CD4-positive, alpha-beta T cell treated with Interleukin-17A for 4 hours (primary cell): ENCODE measurements at places on chromosomes 2 and 18.

GRCh38 chr2:224927011-224927410 is 115.3 kb downstream of the DOCK10 start:
- no peak for DNase-seq

- no peak for DNase-seq
Observed at GRCh38 chr2:7456762-7457161, 539.5 kb downstream of the RNF144A start.

DNA sequence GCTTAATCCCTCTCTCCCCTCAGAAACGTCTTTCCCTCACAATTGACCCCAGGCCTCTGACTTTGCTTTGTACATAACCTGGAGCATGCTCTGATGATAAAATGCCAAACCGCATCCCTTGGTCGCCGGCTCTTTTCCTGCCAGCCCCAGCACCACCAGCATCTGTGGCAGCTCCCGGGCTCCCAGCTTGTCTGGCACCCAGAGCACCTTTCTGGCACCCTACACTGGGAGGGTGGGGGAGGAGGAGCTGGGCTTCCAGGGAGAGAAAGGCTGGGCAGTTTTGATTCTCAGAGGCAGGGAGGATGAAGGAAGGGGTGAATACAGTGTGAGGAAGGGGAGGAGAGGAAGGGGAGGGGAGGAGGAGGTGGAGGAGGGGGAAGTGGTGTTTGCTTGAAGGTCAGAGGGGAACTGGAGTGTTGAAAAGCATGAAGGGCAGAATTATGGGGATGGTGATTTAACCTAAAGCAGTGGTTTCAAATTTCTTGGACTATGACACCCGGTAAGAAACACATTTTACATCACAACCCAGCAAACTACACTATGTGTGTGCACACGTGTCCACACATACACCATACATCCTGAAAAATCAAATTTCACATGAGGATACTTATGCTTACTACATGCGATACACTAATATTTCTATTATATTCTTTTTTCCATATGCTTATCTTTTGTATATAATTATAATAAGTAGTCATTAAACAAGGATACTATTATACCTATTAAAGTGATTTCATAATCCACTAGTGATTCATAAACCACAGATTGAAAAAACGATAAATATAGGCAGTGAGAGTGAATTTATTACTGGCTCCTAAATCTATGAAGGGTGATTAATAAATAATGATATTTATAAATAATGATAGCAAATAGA is 30.0 kb upstream of the IGFBP2 start:
- no peak for DNase-seq

DNA sequence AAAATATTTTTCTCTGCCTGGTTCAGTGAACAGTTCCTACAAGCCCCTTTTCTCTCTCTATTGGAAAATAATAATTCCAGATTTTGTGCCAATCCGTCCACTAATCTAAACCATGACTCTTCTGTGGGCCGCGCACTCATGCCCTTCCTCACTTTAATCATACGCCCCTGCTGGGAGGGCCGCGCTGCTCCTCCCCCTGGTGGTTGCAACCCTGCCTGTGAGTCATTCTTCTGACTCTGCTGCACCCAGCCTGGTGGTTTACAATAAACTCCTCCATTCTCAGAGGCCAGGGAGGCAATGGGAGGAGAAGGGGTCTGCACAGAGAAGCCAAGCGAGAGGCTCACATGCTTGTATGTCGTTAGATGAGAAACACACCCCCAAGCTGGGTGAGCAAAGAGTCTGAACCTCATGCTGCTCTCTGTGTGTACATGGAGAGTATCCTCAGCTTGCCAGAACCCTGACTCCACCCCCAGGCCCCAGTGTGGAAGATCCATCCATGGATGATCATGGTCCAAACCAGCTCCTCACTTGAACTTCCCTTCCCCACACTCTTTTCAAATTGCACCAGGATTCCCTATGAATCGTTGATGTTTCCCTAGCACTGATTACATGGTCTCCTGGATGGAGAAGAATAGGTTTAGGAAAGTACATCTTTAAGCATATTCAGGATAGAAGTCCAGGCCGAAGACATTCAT is 228.9 kb downstream of the ANKRD30B start:
- DNase-seq = no peak

- no peak for DNase-seq
Observed at GRCh38 chr2:240795916-240796510, 24.0 kb downstream of the KIF1A start.

DNA sequence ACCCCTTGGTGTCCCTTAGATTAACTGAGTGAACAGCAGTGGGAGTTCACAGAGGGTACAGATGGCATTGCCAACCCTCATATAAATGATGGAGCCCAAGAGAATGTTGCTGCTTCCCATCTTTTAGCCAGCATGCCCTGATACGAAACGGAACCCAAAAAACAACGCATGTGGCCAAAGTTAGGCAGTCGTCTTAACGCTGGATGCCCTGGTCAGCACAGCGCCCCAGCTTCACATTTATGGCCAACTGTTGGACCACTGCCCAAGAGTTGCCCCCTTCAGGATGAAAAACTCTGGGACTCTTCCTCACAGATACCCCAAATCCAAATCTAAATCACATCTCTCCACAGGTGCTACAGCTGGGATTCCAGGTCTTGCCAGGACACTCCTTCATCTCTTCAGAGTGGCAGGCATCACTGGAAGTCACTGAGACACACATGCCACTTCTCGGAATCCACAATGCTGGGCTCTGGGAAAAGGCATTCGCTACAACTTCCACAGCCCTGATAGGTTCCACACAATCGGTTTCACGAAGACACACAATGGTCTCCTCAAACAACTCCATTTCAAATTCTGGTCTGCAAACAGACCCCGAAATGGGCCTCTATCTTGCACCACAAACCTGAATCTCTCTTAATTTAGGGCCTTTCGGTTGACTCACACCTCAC is 44.6 kb downstream of the LONRF2 start:
- DNase-seq = no peak

DNA sequence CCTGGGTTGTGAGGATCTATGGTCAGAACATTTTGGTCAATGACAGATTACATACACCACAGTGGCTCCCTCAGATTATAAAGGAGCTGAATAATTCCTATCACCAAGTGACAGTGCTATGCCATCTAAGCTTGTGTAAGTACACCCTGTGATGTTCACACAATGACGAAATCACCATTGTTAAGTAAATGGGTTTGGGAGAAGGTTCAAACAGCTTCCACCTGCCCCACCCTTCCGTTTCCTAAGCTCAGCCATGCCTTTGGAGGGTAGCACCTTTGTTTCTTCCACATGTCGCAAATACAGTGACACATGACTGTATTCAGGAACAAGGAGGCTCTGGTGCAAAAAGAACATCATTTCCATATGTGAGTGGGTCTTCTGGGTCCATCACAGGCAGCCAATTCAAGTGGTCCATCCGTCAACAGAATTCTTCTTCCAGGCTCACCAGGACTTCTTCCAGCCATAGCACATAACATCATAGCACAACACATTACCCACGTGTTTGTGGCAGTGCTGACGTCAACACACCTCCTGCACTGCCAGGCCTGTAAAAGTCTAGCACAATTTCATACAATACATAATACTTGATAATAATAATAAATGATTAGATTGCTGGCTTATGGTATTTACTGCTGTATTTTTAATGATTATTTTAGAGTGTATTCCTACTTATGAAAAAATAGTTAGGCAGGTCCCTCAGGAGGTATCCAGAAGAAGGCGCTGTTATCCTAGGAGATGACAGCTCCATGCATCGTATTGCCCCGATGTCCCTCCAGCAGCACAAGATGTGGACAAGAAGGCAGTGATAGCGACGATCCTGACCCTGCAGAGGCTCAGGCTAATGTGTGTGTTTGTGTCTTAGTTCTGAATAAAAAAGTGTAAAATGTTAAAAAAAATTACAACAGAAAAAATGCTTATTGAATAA is 264.8 kb downstream of the ANAPC1 start:
- no peak for DNase-seq

DNA sequence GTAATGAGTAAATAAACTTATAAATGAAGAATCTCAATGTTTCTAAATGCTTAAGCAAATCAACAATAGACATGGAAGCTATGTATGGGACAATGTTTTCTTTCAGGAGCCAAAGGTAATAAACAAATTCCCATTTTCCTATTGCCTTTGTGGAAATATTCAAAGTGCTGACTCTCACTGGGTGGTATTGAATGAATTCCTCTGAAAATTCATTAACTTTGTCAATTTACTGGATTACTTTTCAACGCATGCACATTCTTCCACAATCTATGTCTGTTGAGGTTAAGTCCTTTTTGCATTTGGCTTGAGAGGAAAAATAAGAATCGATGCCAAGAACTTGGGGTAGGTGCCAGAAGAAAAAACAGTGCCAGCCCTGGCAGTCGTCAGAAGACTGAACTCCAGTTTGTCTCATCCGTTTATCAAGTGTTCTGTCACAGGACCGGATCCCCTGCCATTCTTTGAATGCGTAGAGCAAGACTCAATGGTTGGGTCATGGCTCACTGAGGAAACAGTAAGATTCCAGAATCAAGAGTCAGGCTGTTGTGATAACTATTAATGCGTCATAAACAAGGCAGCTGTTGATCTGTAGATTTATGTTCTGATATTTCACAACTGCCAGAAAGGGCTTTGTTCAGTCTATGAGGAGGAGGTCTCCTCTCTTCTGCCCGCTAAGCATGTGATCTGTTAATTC is 133.3 kb downstream of the GFPT1 start:
- no peak for DNase-seq
